Karpas-422 (cell line): ENCODE measurements at places on chromosomes 16 and 17. TPM values are rescaled to one million over a fixed set of nuclear protein-coding genes. Genes with fewer than 3 reads are reported as not detected.

DNA sequence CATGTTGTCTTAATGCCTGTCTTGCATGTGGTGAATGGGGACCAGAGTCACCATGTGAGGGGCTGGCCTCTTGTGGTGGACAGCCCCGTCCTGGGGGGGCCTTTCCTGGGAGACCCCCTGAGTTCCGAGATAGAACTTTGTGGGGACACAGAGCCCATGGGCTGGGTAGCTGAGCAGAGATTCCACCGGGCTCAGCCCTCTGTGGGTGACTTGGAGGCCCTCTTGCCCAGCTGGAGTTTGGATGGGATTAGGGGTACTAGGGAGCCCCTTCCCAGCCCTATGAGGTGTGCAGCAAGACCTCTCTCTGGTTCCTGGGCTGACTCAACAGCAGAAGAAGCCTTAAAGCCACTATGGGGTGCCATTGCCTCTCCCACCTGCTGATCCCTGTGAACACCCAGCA lies 38.1 kb downstream of the MRC2 start:
- H3K36me3 ChIP-seq = no peaks in the 10 kb centered on the region
- peaks cover 4% of the 10 kb centered on the region; the same call in 1 of the 2 replicates for H3K4me1 ChIP-seq
- no peak overlapping the region for H3K4me3 ChIP-seq

DNA sequence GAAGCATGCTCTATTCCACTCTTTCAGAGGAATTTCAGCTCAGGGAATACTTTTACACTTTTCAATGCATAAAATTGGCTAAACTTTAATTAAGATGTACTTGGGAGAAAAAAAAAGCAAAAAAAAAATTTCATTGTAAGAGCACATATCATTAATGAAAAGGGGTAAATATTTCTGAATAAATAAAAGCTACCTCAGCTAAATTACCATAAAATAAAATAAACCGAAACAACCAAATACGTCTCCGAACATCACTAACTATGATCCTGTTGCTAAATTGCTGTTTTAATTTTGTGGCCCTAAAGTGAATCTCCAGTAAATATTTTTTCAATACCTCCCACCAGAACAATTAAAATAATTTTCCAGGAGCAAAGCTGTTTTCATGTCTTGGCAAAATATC lies 203.7 kb upstream of the KCNJ16 start:
- no peak overlapping the region for H3K4me3 ChIP-seq
- H3K4me1 ChIP-seq = peaks cover 19% of the 10 kb centered on the region
- H3K27ac ChIP-seq = no peak overlapping the region
- H3K36me3 ChIP-seq = no peaks in the 10 kb centered on the region
- no peaks in the 10 kb centered on the region for H3K27me3 ChIP-seq

GRCh38 chr17:4789951-4790704 lies 1.4 kb downstream of the GLTPD2 start:
- no peaks in the 10 kb centered on the region for H3K27me3 ChIP-seq
- peak; percentile 91 for DNase-seq
- H3K4me3 ChIP-seq = peak overlapping the region; percentile 74
- no peak overlapping the region for H3K27ac ChIP-seq

- no peaks in the 10 kb centered on the region for H3K27me3 ChIP-seq
- no peak for DNase-seq
- H3K27ac ChIP-seq = no peak overlapping the region
- no peaks in the 10 kb centered on the region for H3K4me1 ChIP-seq
- peaks cover 19% of the 10 kb centered on the region; the same call in 1 of the 2 replicates for H3K36me3 ChIP-seq
- no peak overlapping the region for H3K4me3 ChIP-seq
Measured at GRCh38 chr17:44677136-44677535, 12.4 kb downstream of the CCDC43 start.

DNA sequence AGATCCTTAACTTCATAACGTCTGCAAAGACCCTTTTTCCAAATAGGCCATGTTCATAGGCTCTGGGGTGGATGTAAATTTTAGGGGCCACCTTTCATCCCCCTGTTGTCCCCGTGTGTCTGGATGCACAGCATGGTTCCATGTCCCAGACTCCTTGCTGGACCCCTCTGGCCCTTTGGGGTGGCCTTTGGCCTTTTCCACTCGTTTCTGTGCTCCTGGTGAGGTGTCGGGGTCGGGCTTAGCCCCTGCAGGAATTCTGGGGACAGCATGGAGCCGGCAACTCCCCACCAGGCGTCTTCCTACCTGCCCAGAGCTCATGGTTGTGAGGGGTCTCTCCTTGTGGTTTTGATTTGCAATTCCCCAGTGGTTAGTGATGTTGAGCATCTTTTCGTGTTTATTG lies 183.5 kb downstream of the SEC14L1 start:
- H3K4me3 ChIP-seq = peak overlapping the region; percentile 60; the same call in 1 of the 2 replicates
- H3K36me3 ChIP-seq = no peaks in the 10 kb centered on the region
- H3K4me1 ChIP-seq = peaks cover 67% of the 10 kb centered on the region
- no peak for DNase-seq
- H3K27me3 ChIP-seq = peaks cover 3% of the 10 kb centered on the region; the same call in 1 of the 2 replicates

GRCh38 chr16:13997933-13998332 lies 73.2 kb upstream of the MRTFB start:
- H3K4me1 ChIP-seq = peaks cover 12% of the 10 kb centered on the region
- no peaks in the 10 kb centered on the region for H3K36me3 ChIP-seq
- H3K27me3 ChIP-seq = no peaks in the 10 kb centered on the region
- no peak overlapping the region for H3K4me3 ChIP-seq

- H3K36me3 ChIP-seq = no peaks in the 10 kb centered on the region
- no peak for DNase-seq
Measured at GRCh38 chr17:13806092-13806491, 204.4 kb upstream of the HS3ST3A1 start.

DNA sequence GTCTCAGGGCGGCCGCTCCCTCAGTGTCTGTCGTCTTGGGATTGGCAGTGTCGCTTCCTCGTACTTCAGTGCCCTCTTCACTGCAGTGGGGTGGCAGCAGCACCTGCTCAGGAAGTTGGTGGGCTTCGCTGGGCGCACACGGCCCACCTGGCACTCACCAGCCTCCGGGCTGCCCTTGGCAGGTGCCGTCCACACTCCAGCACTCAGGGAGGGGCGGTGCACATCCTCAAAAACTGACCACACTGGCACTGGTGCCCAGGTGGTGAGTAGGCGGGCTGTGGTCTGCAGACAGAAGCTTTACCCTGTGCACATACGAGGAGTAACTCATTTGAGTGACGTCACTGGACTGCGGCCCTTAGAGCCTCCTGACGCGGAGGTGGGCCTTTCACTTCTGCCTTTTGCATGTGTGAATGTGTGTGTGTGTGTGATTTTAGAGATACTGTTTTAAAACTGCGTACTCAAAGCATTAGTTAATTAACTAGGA lies 94.6 kb downstream of the BANP start:
- no peaks in the 10 kb centered on the region; the same call in 1 of the 2 replicates for H3K36me3 ChIP-seq
- H3K27ac ChIP-seq = no peak overlapping the region
- DNase-seq = peak; percentile 71
- H3K4me3 ChIP-seq = no peak overlapping the region

- H3K4me1 ChIP-seq = no peaks in the 10 kb centered on the region
- no peak for DNase-seq
- H3K4me3 ChIP-seq = no peak overlapping the region
- no peaks in the 10 kb centered on the region for H3K36me3 ChIP-seq
- no peak overlapping the region for H3K27ac ChIP-seq
Measured at GRCh38 chr17:13531721-13532120, 70.0 kb downstream of the HS3ST3A1 start.

DNA sequence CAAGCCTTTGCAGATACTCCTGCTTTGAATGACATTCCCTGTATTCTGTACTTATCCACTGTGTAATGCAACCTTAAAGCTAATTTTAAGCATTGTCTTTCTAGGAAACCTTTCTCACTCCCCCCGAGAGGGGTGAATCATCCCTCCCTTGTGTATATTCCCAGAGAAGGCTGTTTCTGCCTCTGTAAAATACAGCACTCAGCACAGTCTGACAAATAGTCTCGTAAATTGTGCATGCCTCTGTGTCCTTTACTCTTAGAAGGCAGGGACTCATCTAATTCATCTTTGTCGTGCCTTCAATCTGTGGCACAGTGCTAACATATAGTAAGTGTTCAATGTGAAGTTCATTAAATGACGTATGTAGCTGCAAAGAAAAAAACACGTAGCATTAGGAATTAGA lies 200.7 kb downstream of the CA10 start:
- no peak for DNase-seq
- no peak overlapping the region for H3K4me3 ChIP-seq
- no peaks in the 10 kb centered on the region for H3K36me3 ChIP-seq
- no peak overlapping the region for H3K27ac ChIP-seq
- H3K27me3 ChIP-seq = no peaks in the 10 kb centered on the region

GRCh38 chr16:84754353-84754856 lies 54.6 kb downstream of the USP10 start:
- peak; percentile 94 for DNase-seq
- H3K4me1 ChIP-seq = peaks cover 16% of the 10 kb centered on the region
- H3K27me3 ChIP-seq = no peaks in the 10 kb centered on the region
- H3K27ac ChIP-seq = no peak overlapping the region

- no peaks in the 10 kb centered on the region for H3K27me3 ChIP-seq
- H3K4me3 ChIP-seq = no peak overlapping the region
- H3K27ac ChIP-seq = no peak overlapping the region
- no peaks in the 10 kb centered on the region; the same call in 1 of the 2 replicates for H3K36me3 ChIP-seq
Measured at GRCh38 chr17:48125829-48126531, 18.4 kb downstream of the SNX11 start.

DNA sequence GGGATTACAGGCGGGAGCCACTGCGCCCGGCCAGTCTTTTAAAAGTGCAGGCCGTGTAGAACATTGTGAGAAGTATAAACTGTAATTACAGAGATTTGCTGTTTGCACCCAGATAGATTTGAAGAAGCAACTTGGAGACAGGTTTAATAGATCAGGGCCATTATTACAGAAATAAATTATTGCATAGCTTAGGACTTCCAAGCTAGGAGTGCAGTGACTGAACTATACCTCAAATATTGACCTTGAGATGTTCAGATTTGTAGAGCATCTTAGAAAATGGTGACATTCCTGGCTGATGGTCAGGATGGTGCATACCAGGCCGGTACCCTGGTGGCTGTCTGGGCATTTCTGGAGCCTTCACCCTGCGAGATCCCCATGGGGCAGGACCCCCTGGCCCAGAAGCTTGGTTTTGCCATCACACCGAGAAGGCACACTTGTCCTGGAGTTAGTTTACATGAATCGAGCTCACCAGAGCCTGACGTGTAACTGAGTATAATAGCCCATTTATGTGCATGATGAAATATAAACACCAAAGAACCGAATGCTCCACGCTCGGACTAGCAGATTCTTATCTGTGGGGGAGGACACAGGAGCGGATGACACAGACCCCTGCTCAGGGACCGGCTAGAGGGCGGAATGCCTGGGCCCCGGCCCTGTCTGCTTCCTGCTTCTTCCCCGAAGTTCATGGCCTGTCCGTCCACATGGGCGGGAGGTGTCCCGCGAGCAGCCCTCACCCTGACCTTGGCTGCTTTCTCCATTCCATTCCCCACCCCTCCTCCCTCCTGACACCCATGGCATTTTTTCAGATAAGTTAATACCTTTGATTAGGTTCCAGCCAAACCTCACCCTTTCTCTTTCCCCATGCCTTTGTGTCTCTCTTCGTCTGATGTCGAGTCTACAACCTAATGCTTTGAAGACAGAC lies 32.1 kb downstream of the CCDC40 start:
- H3K4me3 ChIP-seq = no peak overlapping the region
- H3K27me3 ChIP-seq = no peaks in the 10 kb centered on the region
- H3K4me1 ChIP-seq = no peaks in the 10 kb centered on the region
- no peak for DNase-seq
- H3K36me3 ChIP-seq = no peaks in the 10 kb centered on the region
- H3K27ac ChIP-seq = no peak overlapping the region

- DNase-seq = peak; percentile 38
- no peaks in the 10 kb centered on the region for H3K27me3 ChIP-seq
- H3K27ac ChIP-seq = no peak overlapping the region
- peaks cover 21% of the 10 kb centered on the region for H3K4me1 ChIP-seq
- H3K4me3 ChIP-seq = no peak overlapping the region
Measured at GRCh38 chr16:3147046-3147756, 12.4 kb downstream of the ZNF213 start.

GRCh38 chr17:8481089-8481488 lies 45.4 kb downstream of the NDEL1 start:
- H3K27ac ChIP-seq = no peak overlapping the region
- no peak for DNase-seq
- no peaks in the 10 kb centered on the region for H3K27me3 ChIP-seq
- no peak overlapping the region for H3K4me3 ChIP-seq
- H3K4me1 ChIP-seq = no peaks in the 10 kb centered on the region

DNA sequence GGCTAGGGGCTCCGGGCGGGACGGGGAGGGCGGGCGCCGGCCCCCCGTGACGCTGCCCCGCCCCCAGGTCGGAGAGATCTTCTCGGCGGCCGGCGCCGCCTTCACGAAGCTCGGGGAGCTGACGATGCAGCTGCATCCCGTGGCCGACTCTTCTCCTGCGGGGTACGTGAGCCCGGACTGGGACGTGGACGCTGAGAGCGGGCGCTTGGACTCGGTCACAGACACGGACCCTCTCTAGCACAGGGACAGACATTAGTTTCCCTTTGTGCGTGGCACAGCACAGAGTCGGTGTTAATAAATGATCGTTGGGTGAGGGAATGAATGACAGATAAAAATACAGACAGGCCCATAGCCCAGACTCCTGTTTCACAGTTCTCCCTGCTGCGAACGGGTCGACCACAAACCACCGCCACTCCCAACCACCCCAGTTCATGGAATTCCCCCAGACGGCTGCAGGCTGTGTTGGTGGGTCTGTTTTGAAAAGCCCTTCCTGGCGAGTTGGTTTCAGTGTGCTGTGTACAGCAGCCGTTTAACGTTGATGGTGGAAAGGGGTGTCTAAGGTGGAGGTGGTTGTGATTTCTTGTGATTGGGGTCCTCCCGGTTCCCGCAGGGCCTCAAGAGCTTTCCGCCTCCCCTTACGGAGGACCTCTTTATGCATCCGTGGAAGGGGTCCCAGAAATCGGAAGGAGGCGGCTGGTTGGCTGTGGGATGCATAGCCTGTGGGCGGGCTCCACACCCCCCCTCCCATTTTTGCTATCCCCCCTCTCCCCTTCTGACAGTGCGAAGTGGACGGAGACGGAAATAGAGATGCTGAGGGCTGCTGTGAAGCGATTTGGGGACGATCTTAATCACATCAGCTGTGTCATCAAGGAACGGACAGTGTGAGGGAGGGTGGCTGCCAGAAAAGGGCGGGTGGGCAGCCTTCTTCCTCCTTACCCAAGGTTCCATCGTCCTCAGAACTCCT lies 2.9 kb downstream of the RNASEK start:
- DNase-seq = no peak
- H3K27me3 ChIP-seq = no peaks in the 10 kb centered on the region
- H3K4me1 ChIP-seq = peaks cover 26% of the 10 kb centered on the region
- no peak overlapping the region for H3K27ac ChIP-seq
- peak overlapping the region; percentile 70 for H3K4me3 ChIP-seq

PLA2G10 gene
- total RNA-seq = not detected in 2 replicates

OR3A3 gene
- not detected in 2 replicates for total RNA-seq

CCL1 gene
- not detected in 2 replicates for total RNA-seq

MPV17L gene
- not detected in 2 replicates for total RNA-seq

STAC2 gene
- total RNA-seq = not detected in 2 replicates

GSDMA gene
- not detected in 2 replicates for total RNA-seq

WNT9B gene
- total RNA-seq = not detected in 2 replicates

ZNF287 gene
- 0.40 and 0.41 TPM in 2 replicates for total RNA-seq

CCL17 gene
- not detected in 2 replicates for total RNA-seq

RBFOX1 gene
- 1.3 TPM in 1 of 2 replicates, not detected in the other for total RNA-seq

PRR15L gene
- total RNA-seq = 0.97 and 2.7 TPM in 2 replicates

MFAP4 gene
- total RNA-seq = 0.15 TPM in 1 of 2 replicates, not detected in the other

SKAP1 gene
- total RNA-seq = 1.2 and 1.8 TPM in 2 replicates
